Effector memory CD8-positive, alpha-beta T cell (primary cell): ENCODE measurements at places on chromosomes 16 and 17.
A peak's percentile ranks its signal among the peaks of the same experiment; 100 is the strongest.

- no peak for DNase-seq
Measured at GRCh38 chr17:64622931-64623654, 39.0 kb downstream of the SMURF2 start.

DNA sequence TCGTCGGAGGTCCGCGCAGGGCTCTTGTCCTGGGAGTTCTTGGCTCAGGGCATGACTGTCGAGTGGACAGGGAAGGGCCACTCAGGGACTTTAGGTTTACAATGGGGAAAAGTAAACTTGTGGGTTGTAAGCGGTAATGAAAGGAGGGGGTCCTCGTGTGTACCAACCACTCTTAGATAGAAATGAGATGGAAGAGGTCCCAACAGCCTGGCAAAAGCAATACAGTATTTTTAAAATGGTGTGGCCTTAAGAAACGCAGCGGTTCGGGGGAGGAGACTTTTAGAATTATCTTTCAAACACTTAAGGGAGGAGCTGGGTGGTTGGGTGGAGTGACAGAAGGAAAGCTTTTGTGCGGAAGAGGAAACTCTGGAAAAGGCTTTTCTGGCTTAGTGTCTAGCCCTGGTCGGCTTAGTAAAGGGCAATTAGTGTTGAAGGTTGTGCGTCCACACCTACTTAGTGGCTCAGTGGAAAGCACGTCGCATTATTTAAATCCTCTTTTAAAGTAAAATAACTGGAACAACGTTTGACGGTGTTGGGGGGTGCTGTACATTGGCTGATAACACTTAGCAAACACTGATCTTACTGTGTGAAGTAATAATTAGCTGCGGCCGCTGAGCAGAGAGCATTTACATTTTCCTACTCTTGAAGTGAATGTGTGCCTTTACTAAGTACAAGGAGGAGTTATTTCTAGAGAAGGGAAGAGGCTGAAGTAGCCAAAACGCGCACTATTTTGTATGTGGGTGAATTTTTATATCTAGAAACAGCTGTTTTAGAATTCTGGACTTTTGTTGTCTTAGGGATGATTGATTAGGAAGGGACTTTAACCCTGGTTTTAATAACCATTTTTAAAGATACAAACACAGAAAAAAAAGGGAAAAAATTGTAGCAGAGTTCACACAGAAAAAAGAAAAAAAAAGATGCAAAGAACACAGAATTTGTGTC lies 1.0 kb downstream of the WSB1 start:
- peak; percentile 51 for DNase-seq

GRCh38 chr17:1347589-1348323 lies 52.3 kb downstream of the YWHAE start:
- DNase-seq, result no peak

DNA sequence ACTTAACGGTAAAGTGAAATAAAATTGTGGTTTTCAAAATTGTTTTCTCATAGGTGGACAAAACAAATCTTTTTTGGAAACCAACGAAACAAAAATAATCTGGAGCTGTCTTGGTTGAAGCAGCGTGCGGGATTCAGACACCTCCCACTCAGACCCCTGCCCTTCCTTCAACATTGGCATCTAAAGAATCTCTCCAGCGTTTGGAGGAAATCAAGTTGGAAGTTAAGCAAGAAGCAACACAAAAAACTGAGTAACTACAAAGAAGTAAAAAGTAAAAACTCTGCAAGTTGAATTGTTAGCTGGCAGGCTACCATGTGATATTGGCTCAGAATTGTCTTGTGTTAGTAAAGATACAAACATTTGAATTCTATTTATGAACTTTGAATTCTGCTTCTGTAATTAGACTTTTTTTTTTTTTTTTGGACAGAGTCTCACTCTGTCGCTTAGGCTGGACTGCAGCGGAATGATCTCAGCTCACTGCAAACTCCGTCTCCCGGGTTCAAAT lies 361.0 kb upstream of the PMFBP1 start:
- DNase-seq, result no peak

- no peak for DNase-seq
Measured at GRCh38 chr17:3828151-3828851, 17.7 kb downstream of the NCBP3 start.

GRCh38 chr17:1001640-1002411 lies 4.9 kb downstream of the TIMM22 start:
- no peak for DNase-seq

DNA sequence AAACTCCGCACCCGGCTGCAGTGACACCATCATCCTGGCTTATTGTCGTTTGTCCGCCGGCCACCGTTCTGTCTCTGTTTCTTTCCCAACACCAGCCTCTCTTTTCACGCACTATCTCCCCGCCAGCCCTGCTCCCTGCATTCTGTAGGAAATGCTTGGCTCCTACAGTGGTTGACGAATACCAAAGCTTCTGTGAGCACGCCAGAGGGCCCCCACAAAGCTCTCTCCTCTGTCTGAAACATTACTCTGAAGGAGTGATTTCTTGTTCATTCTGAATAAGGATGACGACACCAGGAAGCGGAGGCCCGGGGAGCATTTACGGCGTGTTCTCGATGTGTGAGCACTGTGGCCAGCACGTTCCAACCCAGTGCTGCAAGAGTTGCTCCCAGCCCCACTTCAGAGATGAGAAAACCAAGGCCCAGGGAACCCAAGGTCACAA lies 58.8 kb downstream of the ADCY9 start:
- no peak for DNase-seq

GRCh38 chr17:2138318-2138717 lies 83.4 kb downstream of the HIC1 start:
- peak; percentile 6 for DNase-seq

GRCh38 chr17:7886227-7887037 lies 2.2 kb upstream of the CHD3 start:
- DNase-seq, result peak; percentile 45

- no peak for DNase-seq
Measured at GRCh38 chr16:20866801-20867200, 33.4 kb downstream of the DCUN1D3 start.

DNA sequence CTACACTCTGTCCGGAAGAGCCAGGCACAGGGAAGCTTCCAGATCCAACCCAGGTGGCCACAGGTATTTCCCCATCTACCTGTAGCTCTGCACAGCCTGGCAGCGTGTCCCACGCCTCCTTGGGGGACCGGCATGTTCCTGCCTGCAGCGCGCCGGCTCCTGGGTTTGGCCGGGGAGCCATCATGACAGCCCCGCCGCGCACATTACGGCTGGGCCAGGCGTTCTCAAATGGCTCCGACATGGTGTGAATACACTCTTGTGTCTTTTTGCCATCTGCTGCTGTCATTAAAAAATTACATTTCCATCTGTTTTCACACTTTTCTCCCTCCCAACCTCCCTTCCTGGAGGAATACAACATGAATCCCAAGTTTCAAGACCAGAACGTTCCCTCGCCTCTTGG lies 8.0 kb upstream of the GINS2 start:
- no peak for DNase-seq

GRCh38 chr16:3242709-3243108 lies 7.8 kb upstream of the ZNF200 start:
- no peak for DNase-seq

- no peak for DNase-seq
Measured at GRCh38 chr16:89119166-89119621, 25.5 kb downstream of the ACSF3 start.

DNA sequence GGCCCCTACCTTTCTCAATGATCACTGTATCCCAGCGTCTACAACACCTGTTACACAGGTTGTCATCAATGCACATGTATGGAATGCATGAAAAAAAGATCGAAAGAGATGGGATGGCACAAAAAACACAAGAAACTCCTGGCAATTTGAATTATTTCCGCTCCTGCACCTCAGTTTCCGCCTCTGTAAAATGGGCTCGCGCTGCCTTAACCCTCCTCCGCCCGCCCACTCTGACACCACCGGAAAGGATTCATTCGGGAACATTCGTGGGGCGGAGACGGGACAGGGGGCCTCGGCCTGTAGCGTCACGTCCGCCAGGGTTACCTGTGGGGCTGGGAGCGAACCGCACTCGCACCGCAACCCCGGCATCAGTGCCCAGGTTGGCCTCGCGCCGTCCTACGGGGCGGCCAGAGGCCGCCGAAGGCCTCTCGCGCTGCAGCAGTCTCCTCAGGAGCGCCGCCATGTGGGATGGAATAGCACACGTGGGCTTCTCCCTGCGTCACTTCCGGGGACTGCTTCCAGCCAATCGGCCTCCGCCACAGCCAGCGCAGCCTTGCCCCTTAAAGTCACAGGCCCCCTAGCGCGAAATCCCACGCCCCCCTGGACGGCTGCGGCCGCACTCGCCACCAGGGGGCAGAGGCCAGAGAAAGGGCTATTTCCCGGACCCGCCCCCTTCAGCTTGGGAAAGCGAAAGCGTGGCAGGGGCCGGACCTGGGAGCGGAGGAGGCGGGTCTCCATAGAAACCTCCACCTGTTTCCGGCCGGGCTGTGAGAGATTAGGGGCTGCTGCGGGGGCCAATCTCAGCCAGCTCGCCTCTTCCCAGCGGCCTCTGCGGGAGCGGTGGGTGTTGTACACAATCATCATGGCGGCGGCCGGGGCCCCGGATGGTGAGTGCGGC lies at the start of the genes EARS2 and UBFD1:
TSS of gene EARS2 (minus strand) at position 470 of the 898 bp plus-strand sequence. CDS start at position 463, 7 bp downstream.
TSS of gene UBFD1 (plus strand) at position 847 of the 898 bp plus-strand sequence. CDS start at position 863, 16 bp downstream.
- DNase-seq, result peak; percentile 93

GRCh38 chr16:89121691-89122321 lies 28.2 kb downstream of the ACSF3 start:
- no peak for DNase-seq

DNA sequence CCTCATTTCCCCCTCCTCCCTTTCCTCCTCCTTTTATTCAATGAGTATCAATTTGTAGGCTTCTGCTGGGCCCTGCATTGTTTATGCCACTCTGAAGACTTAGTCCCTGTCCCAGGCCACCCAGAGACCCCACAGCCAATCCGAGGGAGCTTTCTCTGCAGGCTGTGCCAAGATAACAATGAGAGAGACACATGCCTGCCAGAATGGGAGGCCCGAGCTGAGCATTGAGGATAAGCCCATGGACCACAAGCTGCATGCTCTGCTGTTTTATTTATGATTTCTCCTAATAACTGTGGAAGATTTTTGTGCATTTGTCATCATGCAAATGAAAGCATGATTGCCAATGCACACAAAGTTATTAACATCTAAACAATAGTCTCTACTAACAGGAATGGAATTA lies 3.0 kb downstream of the RCVRN start:
- no peak for DNase-seq

- no peak for DNase-seq
Measured at GRCh38 chr16:88026964-88027938, 76.0 kb downstream of the BANP start.

GRCh38 chr17:70875729-70876310 lies 706.5 kb downstream of the KCNJ2 start:
- no peak for DNase-seq

- no peak for DNase-seq
Measured at GRCh38 chr16:70730031-70730430, 44.2 kb upstream of the MTSS2 start.

DNA sequence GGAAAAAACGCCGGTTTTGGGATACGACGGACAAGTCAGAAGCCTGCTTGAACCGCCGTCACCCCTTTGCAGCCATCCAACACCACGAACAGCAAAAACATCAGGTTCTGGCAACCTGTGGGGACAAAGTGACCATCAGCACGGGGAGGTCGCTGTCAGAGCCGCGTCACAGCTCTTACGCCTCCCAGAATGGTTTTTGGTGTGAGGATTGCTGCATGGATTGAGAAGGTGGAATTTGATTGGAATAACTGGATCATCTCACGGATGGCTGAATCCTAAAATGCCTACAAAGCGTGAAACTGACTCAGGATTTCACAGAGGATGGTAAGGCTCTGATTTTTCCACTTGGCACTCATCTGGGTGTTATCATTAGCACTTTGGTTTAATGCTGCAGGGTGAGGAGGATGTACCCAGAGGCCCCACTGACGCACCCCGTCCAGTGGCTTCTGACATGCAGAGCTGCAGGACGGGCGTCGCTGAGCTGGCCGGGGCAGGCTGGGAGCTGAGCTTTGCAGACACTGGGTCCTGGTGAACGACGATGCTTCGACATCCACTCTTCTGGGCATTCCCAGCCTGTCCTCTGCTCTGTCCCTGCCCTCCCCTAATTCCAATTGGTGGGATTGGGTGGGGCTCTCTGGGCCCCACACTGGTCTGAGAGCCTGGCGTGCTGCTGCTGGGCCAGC lies 73.4 kb upstream of the CREBBP start:
- DNase-seq, result no peak

GRCh38 chr17:34337701-34338100 lies 18.5 kb downstream of the CCL8 start:
- DNase-seq, result no peak

DNA sequence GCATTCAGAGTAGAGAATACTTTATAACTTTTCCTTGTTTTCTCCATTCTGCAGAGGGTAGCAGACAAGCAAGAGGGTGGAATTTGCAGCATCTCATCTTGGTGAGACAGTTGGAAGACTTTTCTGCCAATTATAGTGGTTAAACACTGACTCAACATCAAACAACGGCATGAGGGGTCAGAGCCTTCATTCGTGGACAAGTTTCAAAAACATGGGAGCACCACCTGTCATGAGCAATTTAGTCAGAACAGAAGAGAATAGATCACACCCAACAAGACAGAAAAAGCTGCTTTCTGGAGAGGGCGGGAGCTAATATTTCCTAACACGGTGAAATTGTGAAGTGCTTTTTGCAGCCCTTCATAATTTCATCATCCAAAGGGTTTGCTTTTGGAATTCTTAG lies 17.9 kb upstream of the ZNF652 start:
- DNase-seq, result no peak

GRCh38 chr17:82817947-82818346 lies 21.9 kb downstream of the ZNF750 start:
- no peak for DNase-seq

- DNase-seq, result no peak
Measured at GRCh38 chr16:2470603-2471015, 488 bp upstream of the NTN3 start.

DNA sequence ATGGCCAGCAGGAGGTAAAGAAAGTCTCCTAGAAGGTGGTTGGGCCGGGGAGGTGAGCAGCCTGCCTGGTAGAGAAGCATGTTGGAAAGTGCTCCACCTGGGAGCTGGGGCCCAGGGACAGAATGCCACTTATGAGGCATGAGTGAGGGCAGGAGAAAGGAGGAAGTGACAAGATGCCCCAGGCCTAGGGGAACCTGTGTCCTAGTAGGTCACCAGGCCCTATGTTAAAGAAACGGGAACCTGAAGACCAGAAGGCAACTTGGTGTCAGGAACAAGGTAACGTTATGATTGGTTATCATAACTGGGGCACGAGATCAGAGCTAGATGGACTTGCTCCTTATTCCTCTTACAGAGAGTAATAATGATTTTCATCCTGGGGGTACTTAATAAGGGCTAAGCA lies 34.3 kb downstream of the PITPNC1 start:
- DNase-seq, result no peak
